EH (cell line): ENCODE measurements at places on chromosomes 2 and 18.

- no peak for DNase-seq
Observed at GRCh38 chr18:61797696-61798590, 94.9 kb downstream of the RNF152 start.

GRCh38 chr2:135742325-135742757, 686 bp downstream of the UBXN4 start:
- DNase-seq, result peak; percentile 64

DNA sequence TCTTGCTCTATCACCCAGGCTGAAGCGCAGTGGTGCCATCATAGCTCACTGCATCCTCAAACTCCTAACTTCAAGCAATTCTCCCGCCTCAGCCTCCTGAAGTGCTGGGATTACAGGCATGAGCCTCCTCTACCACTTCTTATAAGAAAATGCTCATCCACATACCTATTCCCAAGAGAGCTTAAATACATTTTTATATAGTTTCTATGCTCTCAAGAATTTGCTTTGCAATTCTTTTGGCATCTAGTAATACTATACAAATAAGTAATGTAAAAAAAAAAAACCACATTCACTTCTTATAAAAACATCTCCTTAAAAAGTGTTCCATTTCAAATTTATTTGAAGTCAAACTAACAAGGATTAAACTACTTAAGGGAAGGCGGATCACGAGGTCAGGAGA, 197.3 kb downstream of the DNAH7 start:
- DNase-seq, result peak; percentile 6

- DNase-seq, result peak; percentile 41
Observed at GRCh38 chr2:240998995-240999791, 775 bp downstream of the SNED1 start.

DNA sequence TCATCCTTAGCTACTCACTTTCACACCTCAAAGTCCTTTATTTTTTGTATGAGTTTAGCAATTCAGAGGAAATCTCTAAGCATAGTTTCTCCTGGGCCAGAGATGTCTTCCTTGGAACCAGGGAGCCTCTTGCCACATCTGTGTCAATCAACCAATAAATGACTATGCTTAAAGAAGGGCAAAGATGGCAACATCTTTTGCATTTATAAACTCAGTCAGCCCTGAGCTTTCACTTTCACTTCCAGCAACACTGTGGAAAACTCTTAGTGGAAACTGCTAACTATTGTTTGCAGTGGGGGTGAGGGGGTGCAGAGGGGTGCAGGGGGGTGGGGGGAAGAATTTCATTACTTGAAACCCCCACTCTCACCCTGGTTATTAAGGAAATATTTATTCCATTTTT, 3.4 kb downstream of the ACVR1C start:
- DNase-seq, result peak; percentile 5

DNA sequence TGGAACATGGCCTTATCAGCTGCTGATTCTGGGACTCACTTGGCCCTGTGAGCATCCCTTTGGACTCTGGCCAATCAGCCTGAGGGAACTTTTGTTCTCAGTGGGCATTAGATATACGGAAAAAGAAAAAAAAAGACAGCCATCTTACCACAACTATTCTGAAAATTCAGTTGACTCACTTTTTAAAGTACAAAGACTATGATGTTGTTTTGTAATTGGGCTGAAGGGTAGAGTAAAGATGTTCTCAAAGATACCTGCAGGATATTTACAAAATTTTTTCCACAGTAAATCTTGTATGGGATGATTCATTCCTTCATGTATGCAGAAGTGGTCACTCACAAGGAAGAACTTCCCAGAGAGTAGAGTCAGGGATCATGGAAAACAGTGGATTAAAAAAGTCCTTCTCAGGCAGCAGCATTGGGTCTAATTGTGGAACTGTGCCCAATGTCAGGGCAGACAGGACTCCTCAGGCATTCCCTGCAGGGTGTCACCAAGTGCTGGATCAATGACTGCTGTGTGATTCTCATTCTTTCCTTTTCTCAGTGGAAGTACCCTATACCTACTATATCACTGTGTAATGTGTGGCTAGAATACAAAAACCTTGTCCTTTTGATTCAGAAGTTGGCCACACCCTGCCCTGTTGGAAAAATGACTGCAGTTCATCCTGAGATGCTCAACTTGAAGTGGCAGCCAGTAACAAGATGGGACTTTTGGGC, 35.4 kb downstream of the SULT1C4 start:
- DNase-seq, result peak; percentile 98

GRCh38 chr18:48781163-48781987, 169.4 kb downstream of the SMAD7 start:
- peak; percentile 73 for DNase-seq

DNA sequence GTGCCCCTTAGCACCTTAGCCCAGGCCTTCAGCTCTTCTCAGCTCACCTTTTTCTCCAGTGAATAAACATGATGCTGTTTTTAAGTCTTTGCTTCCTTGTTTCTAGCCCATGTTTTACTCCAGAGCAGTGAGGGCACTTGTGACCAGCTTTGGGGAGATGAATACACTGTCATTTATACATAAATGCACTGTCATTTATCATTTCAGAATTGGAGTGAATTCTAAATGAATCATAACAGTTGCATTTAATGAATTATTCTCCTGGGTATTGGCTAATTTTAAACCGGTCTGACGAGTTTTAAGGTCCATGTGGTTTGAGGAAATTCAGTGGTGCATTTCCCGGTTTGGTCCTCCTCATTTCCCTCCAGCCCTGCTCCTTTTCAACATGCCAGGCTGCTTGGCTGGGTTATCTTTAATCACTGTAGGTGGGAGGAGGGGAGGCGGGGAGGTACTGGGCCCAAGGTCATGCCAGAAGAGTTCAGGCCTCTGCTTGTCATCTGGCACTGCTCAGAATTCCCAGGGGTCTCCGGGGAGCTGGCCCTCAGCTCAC, 23.9 kb downstream of the PRKCE start:
- DNase-seq, result no peak

DNA sequence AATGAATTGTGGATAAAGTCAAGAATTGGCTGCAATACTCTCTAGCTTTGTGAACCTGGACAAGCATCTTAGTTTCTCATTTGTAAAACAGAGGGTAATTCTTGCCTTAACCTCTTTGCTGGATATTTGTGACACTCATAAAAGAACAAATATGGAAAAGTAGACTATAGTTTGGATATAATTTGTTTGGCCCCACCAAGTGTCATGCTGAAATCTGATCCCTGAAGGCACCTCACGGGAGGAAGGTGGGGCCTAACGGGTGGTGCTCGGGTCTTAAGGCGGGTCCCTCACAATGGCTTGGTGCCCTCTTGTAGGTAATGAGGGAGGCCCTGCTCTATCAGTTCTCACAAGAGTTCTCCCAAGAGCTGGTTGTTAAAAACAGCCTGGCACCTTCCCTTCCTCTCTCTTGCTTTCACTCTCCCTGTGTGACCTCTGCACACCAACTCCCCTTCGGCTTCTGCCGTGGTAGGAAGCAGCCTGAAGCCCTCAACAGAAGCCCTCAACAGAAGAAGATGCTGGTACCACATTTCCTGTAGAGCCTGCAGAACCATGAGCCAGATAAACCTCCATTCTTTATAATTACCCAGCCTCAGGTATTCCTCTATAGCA, 37.4 kb downstream of the ARL4C start:
- DNase-seq, result no peak

DNA sequence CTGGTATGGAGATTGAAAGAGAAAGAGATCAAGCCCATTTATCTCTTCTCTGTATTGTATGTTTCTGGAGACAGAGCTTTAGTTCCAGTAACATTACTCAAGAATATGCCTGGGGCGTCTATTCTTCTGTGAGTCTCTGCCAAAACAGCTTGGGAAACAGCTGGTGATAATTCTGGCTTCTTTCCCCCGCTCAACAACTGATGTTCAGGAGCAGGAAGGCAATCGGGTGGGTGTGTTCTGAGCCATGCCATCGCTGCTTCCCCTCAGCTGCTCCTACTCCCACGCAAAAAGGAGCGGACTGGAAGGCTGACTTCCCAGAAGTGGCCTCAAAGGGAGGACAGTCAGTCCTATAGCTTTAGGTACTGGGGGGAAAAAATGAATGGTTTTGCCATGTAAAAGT, 695.1 kb downstream of the PLCL1 start:
- DNase-seq, result peak; percentile 73

GRCh38 chr2:134539981-134540380, 178.8 kb downstream of the TMEM163 start:
- DNase-seq, result no peak

DNA sequence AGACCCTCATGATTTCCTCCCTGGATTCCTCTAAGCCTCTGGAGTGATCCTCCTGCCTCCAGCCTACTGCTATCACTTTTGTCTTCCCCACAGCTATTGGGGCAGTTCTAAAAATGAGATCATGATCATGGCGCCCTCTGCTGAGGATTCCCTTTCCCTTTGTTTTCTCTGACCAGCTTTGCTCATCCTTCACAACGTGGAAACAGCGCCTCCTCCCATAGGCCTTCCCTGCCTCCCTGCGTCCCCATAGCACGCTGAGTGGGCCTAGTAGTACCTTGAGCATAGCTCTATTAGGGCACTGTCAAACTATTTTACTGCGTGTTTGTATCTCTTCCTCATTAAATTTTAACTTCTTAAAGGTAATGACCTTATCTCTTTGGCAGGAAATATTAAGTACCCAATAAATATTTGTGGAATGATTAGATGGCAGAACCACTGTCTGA, 207.0 kb upstream of the FANCL start:
- DNase-seq, result peak; percentile 73

DNA sequence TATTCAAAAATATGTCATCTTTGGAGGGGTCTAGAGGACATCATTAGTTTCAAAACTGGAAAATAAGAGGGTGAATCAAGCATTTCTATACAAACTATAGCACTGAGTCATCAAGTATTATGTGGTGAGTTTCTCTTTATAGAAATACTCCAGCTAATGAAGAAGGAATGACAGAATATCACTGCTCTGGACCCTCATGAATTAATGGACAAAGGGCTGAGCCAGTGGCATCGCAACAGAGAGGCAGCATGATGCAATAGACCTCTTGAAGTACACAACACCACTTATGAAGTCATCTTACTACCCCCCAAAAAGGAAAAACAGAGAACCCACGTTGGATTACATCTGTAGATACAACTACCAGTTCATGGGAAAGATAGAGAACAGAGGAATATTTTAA, 27.4 kb upstream of the EIF2AK3 start:
- DNase-seq, result peak; percentile 79

- peak; percentile 42 for DNase-seq
Observed at GRCh38 chr2:64640153-64641044, 13.3 kb downstream of the SERTAD2 start.

DNA sequence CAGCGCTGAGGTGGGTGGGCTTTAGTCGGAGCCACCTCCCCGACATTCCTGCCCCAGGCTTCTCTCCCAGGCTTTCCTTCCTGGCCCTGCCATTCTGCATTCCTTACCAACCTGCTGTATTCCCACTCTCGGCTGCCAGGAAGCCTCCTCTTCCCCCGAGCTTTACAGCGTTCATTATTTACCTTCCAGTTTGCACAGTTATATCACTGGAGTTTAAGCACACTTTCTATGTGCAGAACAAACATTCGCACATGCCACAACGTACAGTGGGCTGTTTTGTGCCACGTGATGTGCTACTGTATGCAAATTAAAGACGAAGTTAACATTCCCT, 246.3 kb downstream of the SOX11 start:
- DNase-seq, result no peak

DNA sequence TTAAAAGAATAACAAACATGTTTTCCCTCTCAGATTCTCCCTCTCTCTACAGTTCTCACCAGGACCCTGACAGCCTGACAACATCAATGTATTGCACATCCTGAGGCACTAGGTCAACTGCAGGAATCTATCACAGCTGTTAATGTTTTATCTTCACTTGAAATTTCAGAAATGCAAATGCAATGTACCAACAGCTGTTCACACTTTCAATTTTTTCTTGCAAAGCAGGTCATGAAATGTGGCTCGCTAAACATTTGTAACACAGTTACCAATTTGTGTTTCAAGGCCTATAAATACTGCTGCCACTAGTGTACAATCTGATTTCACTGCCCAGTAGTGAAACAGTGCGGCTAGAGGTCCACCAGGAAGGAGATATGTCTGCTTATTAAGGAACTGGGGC, 147.8 kb downstream of the EXOC6B start:
- DNase-seq, result peak; percentile 33

DNA sequence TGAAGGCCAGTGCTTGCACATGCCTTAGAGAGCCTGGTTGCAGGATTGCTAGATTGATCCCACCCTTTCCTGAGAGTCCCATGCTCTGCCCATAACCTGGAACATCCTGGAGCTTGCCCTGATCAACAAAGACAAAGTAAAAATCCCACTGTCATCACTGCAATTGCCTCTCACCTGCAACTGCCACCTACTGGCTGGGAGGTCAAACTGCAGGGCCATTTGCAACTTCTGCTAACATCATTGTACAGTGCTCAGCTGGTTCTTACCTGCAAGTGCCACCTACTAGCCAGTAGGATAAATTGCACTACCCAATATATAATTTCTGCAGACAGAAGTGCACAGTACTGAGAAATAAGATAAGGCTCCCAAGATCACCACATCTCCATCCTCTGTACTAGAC, 947.5 kb downstream of the CPS1 start:
- DNase-seq, result no peak
